ENCODE measurements at places on chromosomes 4 and X.
A peak's percentile ranks its signal among the peaks of the same experiment; 100 is the strongest.

- DNase-seq = peak; percentile 48
These were observed 41.0 kb downstream of the FNIP2 start for GRCh38 chr4:158809611-158810486.

- DNase-seq = no peak
These were observed 212.6 kb upstream of the AGTR2 start for GRCh38 chrX:115957862-115958490.

DNA sequence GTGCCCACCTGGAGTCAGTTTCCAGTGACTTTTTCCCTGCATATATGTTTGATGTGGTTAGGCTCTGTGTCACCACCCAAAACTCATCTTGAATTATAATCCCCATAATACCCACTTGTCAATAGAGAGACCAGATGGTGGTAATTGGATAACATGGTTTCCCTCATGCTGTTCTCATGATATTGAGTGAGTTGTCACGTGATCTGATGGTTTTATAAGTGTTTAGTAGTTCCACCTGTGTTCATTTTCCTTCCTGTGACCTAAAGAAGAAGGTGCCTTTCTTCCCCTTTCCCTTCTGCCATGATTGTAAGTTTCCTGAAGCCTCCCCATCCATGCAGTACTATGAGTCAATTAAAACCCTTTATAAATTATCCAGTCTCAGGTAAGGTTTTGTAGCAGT lies 740.9 kb downstream of the ARAP2 start:
- DNase-seq = no peak

GRCh38 chrX:13903405-13903804 lies 86.5 kb upstream of the GPM6B start:
- DNase-seq = no peak

- no peak for DNase-seq
These were observed 632 bp upstream of the PCDH7 start for GRCh38 chr4:30719454-30720020.

DNA sequence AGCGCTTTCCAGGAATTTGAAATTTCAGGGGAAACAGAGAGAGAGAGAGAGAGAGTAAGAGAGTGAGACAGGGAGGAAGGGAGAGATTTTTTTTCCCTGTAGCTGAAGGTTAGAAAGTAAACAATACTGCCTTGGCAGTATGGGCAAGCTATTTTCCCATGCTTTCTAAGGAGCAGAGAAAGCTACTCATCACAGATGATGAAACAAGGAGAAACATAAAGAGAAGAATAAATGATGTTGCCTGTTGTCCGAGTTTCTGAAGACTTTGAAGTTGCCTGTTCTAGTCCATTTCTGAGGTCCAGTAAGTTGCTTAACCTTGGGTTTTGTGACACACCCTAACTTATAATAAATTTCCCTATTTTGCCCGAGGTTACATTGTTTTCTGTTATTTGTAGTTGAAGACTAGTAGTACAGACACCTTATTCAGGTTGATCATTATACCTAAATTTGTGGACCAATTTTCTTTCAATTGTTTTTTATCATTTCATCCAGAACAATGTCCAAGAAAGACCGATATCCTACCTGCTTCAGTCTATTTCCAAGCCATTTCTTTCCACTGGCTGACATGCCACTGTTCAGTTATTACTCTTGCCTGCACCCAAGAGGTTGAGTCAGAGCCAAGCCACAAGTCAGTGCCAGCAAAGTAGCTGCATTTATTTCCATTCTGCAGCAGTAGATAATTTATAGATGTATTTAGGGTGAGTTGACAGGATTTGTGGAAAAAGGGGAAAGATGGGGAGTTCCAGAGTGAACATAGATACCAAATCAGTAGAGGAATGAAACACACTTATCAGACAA lies 49.7 kb upstream of the SLC16A2 start:
- DNase-seq = no peak

DNA sequence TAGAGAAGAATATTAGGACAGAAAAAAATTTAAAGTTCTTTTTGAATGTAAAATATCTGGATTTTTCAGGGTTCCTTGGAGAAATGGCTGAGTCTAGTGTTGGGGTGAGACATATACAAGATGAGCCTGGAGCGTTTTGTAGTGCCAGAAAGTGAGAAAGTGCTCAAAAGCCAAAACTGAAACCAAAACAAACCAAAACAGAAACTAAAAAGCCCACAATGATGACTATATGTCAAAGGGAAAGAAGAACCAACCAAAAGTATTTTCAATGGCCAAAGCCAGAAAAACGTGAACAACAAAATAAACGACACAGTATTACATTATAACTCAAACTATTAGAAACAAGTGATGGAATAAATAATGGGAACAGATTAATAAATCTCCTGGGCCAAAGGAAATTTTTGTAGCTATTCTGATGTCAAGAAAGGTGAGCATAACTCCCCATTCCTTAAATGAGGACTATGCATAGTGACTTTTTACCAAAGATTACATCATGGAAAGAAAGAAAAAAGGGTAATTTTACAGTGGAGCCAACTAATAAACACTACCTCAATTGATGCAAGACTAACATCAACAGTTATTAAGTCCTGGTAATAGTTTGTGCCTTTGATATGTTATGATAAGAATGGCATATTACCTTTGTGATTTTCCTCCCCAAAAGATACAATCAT lies 1137.6 kb downstream of the C4orf33 start:
- no peak for DNase-seq

- DNase-seq = no peak
These were observed 34.7 kb upstream of the NYX start for GRCh38 chrX:41412261-41413081.

- DNase-seq = no peak
These were observed 128.9 kb upstream of the DCLK2 start for GRCh38 chr4:149949381-149949780.

GRCh38 chr4:95181243-95181995 lies 367.4 kb downstream of the UNC5C start:
- no peak for DNase-seq

DNA sequence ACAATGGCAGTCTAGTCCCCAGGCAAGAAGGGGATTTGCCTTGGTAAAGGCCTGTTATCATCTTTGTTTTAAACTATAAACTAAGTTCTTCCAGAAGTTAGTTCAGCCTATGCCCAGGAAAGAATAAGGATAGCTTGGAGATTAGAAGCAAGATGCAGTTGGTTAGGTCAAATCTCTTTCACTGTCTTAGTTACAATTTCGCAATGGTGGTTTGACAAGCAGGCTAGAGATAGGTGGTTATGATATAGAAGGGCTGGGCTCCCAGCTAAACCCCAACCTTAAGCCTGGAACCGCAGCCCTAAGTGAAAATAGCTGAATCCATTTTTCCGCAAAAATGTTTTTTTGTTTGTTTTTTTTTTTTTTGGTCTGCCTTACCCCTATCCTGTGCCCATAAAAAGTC lies 41.8 kb upstream of the NEIL3 start:
- DNase-seq = no peak

- DNase-seq = peak; percentile 39
These were observed 731 bp downstream of the BRWD3 start for GRCh38 chrX:80808881-80809411.

DNA sequence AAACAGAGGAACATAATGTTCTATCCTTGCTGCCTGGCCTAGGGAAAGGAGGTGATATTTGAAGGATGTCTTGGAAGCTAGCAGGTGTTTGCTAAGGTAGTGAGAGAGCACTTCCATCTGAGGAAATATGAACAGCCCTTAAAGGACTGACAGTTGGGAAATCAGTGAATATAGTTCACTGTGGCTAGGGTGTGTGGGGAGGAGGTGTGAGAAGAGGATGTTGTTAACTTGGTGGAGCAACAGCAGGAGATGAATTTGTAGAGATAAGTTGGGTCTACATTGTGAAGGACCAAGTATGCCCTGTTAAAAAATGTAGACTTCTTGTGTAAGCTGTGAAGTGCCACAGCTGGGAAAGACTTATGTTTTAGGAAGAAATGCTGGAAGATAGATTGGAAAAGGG lies 25.5 kb downstream of the TBC1D19 start:
- DNase-seq = no peak

GRCh38 chrX:136694431-136695087 lies 46.6 kb downstream of the CD40LG start:
- DNase-seq = no peak

GRCh38 chr4:118082182-118082581 lies 47.9 kb downstream of the NDST3 start:
- DNase-seq = no peak

- DNase-seq = no peak
These were observed 124.2 kb downstream of the ENOX2 start for GRCh38 chrX:130778773-130779172.

DNA sequence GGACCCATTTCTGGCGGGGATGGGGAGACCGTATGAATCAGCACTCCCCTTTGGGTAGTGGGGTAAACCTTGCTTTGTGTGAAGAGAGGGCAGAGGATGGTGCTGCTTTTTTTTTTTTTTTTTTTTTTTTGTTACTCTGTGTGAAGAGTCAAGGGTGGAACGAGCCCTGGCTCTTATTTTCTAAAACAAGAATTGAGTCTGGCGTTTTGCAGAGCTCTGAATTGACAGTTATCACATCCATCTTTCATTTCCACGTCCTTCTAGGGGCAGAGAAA lies 1.2 kb downstream of the SLAIN2 start:
- DNase-seq = no peak

- no peak for DNase-seq
These were observed 24.9 kb downstream of the EFNB1 start for GRCh38 chrX:68853665-68854251.

- DNase-seq = no peak
These were observed 383.0 kb upstream of the INTU start for GRCh38 chr4:127249767-127250108.

DNA sequence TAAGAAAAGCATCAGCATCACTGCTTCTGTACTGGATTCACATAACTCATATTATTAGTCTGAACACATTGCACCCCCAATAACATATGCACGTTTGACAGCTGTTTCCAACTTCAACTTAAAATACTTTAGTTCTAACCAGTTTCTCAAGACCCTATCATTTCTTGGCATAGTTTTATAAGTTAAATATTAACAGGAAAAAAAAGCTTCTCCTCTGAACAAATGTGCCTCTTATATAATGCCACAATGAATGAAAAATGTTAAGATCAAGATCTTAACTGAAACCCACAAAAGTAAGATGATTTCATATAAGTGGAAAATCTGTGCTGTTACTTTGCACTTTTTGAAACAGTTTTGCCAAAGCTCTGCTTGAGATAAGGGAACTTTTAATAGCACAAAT lies 652.8 kb upstream of the FAM241A start:
- DNase-seq = no peak

- no peak for DNase-seq
These were observed 134.7 kb upstream of the FAM9C start for GRCh38 chrX:13179100-13179499.

DNA sequence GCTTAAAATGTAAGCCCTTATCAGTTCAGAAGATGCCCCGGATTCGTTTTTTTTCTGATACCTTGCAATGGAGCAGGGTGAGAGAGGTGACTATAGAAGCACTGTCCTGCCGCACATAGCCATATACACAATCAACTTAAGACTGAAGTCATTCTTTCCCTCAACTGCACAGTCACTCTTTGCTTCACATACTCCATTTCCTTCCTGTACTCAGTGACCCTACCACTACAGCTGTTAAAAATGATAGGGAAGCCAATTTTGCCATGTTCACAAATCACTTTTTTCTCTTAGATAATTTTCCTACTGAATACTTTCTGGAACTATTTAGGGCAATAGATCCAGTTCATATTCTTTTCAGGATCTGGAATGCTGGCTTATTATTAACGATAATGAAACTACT lies 300.0 kb downstream of the ANK2 start:
- no peak for DNase-seq

GRCh38 chr4:73707918-73708577 lies 32.3 kb upstream of the CXCL8 start:
- DNase-seq = no peak

DNA sequence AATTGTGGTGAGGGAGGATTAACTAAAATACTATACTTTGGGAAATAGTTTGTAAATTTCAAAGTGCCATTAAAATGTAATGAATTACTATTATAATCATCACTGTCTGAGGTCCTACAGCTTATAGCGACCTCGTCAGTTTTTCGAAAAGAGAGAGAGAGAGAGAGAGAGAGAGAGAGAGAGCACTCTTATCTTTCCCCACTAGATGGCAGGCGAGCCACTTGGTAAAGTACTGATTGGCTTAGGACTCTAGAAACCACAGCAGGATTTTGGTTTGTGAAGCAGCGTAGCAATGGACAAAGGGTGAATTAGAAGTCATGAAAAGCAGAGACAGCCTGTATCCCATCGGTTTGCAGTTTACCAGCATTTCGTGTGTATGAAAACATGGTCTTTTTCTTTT lies 52.5 kb downstream of the LINC00632 start:
- DNase-seq = peak; percentile 40

GRCh38 chr4:101262683-101263082 lies 84.6 kb downstream of the PPP3CA start:
- no peak for DNase-seq

DNA sequence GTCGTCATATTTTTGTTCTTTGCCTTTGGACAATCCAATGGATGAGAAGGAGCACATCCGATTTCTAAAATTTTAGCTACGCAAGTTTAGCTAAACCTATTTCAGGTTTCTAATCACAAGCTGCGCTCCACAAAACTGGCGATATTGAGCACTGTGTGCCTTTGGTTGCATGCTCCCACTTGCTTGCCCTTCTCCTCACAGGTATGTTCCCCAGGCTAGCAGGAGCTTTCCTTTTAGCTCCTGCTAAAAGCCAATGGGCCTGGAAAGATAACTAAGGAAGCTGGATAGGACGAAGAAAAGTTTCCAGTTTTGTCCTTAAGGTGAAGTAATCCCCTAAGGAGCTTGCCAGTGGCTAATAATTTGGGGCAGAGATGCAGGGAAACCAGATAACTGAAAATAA lies 975.2 kb downstream of the FSTL5 start:
- DNase-seq = no peak

GRCh38 chrX:46580613-46581012 lies 7.0 kb downstream of the CHST7 start:
- no peak for DNase-seq

GRCh38 chr4:123573866-123574508 lies 177.4 kb downstream of the SPRY1 start:
- no peak for DNase-seq

- DNase-seq = no peak
These were observed 47.9 kb downstream of the COX18 start for GRCh38 chr4:73021634-73022033.

All from T-helper 1 cell (primary cell).